Skin of body (tissue), 3 donors: ENCODE measurements at places on chromosomes 2 and 18. TPM values are rescaled to one million over a fixed set of nuclear protein-coding genes. Genes with fewer than 3 reads are reported as not detected.

LYPD1 gene
- total RNA-seq, result 0.99 TPM

SLC20A1 gene
- 34.9 TPM for total RNA-seq

MALL gene
- 7.1 TPM for total RNA-seq

FAM210A gene
- 18.1 TPM for total RNA-seq

DNMT3A gene
- 36.7 TPM for total RNA-seq

HOXD12 gene
- total RNA-seq, result not detected

ITGA4 gene
- 19.0 TPM for total RNA-seq

PSD4 gene
- total RNA-seq, result 12.9 TPM

SLC5A7 gene
- 0.10 TPM for total RNA-seq

POTEE gene
- not detected for total RNA-seq

KIDINS220 gene
- 111 TPM for total RNA-seq

HADHA gene
- 136 TPM for total RNA-seq

HIBCH gene
- 33.3 TPM for total RNA-seq

IL1F10 gene
- total RNA-seq, result 2.7 TPM

LRATD1 gene
- total RNA-seq, result 27.8 TPM

PDCD1 gene
- 0.10 TPM for total RNA-seq
